ENCODE measurements at places on chromosomes 1 and 21.

GRCh38 chr21:26422706-26423105, 150.4 kb downstream of the CYYR1 start:
- no peak for DNase-seq

GRCh38 chr1:247054992-247055415, 23.6 kb downstream of the ZNF670 start:
- DNase-seq, result no peak

GRCh38 chr21:44012474-44013379, 618 bp downstream of the TRAPPC10 start:
- DNase-seq, result peak; percentile 88

GRCh38 chr1:153748903-153749302, 21.1 kb downstream of the INTS3 start:
- no peak for DNase-seq

DNA sequence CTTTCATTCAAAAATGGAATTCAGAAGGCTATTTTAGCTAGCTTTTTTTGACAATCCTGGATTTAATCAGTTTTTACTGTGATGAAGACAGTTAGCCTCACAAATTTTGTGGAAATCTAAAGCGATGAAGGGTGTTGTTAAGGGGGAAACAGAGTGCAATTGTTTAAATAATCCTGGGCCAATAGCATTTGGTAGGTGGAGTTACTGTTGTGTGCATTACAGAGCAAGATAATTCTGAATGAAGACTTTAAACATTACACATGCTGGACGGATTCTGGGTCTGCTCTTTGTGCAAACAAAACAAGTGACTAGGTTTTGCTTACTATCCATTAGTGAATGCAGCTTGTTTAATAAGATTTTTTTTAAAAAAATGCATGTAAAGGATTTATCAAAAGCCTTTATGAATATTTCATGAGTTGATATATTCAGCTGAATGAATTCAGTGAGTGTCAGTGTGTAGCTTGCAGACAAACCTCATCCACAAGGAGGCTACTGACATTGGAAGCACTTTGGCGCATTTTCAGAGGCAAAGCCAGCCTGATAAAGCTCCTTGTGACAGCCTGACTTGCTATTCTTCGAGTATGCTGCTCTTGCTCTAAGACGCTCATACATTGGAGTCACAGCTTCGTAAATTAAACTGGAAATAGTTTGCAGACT, 199.6 kb downstream of the PDE4B start:
- DNase-seq, result no peak

GRCh38 chr1:213996320-213997037, 8.7 kb downstream of the PROX1 start:
- DNase-seq, result no peak

DNA sequence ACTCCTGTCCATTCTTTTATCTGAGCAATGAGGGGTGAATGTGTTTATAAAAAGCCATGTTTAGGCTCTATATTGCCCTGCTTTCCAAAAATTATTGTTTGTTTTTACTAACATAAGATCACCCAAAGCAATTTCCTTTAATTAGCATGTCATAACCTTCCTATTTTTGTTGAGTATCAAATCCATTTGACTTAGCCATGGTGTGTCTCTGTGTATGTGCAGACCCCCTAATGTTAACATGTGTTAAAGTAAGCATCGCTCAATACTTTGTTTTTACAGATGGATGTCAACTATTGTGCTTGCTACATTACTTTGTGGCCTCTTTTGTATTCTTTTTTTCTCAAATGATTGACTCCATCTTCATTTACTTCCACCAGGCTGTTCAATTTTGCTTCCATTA, 585.4 kb downstream of the USP25 start:
- DNase-seq, result no peak

DNA sequence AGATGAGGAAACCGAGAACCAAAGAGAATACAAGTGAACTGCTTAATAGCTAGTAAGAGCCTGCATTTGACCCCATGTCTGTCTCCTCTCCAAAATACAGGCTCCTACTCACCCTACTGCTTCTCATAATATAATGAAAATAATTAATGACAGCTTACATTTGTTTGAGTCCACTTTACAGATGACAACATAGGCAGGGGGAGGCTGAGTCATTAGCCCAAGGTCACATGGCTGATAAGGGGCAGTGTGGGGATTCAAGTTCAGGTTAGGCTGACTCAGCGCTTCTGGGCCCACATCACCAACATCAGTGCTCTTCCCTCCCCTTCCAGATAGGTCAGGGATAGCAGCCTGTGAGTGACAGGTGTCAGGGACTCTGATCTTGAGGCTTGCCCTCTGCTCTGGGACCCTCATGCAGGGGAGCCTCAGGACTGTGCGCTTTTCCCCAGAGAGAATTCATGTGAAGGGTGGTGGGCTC, 16.2 kb downstream of the AZIN2 start:
- no peak for DNase-seq

- DNase-seq, result no peak
Observed at GRCh38 chr1:4837752-4838151, 183.3 kb downstream of the AJAP1 start.

- DNase-seq, result no peak
Observed at GRCh38 chr1:88472714-88473113, 211.4 kb upstream of the PKN2 start.

All from T-helper 1 cell (primary cell).